ENCODE measurements at places on chromosomes 5 and 9.

GRCh38 chr5:169029661-169030274, 271.2 kb downstream of the SLIT3 start:
- DNase-seq: no peak

DNA sequence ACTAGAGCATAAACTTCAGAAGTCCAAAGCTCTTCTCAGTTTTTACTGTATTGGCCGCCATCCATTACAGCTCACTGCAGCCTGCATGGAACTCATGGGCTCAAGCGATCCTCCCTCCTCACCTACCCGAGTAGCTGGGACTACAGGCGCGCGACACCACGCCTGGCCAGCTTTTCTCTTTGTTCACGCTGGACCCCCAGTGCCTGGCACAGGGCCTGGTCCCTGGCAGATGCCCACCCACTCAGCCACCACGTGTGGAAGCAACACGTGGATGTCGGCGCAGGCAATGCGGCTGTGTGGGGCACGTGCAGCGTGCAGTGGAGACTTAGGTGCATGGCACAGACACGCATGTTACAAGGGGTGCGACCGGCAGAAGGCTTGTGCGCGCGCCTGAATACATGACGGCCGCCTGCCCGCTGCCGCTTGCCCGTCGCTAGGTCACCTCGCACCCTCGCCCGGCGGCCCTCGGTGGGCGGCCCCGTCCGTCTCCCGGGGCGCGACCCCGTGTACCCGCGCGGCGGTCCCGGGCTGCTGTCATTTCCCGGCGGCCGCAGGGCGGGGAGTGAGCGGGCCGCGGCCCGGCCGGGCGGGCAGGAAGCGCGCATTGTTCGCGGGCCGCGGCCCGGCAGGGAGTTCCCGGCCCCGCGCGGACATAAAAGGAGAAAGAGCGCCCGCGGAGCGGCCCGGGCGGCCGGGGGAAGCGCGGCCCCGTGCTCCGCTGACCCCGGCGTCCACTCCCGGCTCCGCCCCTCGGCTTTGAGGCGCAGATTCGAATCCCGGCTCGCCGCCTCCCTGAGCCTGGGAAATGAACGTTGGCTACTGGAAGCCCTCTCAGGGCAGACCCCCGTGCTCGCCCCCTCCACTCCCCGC, 24.1 kb upstream of the PTGS1 start:
- no peak for DNase-seq

GRCh38 chr9:4463824-4464223, 26.4 kb upstream of the SLC1A1 start:
- no peak for DNase-seq

- no peak for DNase-seq
These were observed 740.4 kb upstream of the RIOK2 start for GRCh38 chr5:97923496-97923895.

DNA sequence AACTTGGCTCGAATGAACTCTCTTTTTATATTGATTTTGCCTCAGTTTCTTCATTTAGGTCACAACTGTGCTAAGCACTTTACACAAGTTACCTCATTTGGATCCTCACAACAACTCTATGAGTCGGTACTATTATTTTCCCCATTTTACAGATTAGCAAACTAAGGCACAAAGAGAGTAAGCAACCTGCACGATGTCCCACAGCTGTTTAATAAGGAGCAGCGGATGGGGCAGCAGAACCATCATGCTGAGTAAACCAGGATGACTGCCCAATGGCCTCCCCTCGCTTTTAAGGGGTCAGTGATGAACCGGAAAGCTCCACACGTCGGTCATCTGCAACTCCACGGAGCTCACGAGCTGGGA, 607 bp downstream of the PRELID2 start:
- no peak for DNase-seq

DNA sequence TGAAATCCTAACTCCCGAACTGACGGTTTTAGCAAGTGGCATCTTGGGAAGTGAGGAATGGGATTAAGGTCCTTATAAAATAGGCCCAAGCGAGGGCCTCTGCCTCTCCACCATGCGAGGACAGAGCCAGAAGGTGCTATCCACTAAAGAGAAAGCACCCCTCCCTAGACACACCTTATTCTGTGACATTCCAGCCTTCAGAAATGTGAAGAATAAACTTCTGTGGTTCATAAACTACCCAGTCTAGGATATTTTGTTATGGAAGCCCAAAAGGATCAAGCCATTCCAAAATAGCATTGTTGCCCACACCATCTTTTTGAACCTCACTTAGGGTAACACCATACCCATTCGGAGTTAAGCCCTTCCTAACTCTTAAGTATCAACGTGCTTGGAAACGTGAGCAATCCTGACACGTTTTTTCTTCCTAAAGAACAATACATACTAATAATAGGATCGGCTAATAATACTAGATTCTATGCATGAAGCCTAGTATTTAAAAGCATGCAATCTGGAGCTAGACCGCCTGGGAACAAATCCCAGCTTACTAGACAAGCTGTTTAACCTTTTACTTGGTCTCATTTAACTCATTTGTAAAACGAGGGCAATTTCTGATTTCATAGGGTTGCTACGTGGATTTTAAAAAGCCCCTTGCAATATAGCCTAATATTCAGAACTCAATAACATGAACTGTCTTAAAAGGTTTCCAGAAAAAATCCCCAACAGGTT, 1.1 kb upstream of the SMC2 start:
- no peak for DNase-seq

- no peak for DNase-seq
These were observed 22.9 kb upstream of the PIK3R1 start for GRCh38 chr5:68192679-68193060.

- no peak for DNase-seq
These were observed 6.1 kb downstream of the PTCD2 start for GRCh38 chr5:72326306-72326649.

GRCh38 chr9:84212246-84212645, 128.3 kb downstream of the SLC28A3 start:
- no peak for DNase-seq

DNA sequence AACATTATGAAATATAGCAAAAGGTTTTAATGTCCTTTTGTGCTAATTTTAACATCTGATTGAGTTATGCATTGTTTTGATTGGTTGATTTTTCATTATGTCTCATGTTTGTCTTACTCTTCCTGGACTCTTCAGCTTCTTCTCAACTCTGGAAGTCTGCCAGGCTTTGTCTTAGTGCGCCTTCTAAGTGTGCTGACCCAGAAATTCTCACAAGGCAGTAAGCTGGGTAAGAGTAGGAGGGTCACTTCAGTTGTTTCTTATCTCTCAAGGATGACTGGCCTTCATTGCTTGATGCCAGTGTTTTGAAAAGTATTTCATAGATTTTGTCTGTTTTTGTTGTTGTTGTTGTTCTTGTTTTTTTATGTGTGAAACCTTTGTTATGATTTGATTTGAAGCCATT, 59.2 kb downstream of the RIC1 start:
- no peak for DNase-seq

DNA sequence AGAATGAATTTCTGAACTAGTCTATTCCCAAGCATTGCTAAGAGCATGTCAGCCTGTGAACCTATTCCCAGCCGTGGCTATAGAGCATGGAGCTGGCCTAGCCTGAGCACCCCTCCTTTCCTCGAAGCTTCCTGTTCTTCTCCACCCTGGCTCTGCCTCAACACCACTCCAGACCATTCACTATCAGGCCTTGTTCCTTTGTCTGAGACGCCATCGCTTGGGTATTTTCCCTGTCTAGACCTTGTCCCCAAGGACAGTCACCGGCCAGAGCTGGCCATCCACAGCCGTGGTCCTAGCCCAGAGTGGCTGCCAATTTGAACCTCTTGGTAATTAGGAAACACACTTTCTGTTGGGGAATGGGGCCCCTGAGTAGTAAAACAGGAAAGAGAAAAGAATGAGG, 105.8 kb downstream of the LIFR start:
- DNase-seq: no peak

- DNase-seq: no peak
These were observed 94.1 kb downstream of the NSG2 start for GRCh38 chr5:174139623-174140022.

DNA sequence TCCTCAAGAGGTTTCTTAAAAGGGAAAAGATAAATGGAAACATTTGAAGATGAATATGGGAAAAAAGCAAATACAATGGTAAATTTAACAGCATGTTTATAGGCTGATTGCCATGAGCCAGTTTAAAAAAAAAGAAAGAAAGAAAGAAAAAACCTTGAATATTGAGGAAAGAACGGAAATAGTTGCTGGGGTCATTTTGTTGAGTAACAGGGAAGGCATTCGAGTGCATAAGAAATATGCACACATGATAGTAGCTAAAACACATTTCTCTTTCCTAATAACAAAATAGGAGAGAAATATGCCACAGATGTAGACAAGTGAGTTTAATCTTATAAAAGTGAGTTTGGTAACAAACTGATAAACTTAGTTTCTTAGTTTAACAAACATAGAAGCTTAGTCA, 864.6 kb upstream of the ACO1 start:
- DNase-seq: no peak

DNA sequence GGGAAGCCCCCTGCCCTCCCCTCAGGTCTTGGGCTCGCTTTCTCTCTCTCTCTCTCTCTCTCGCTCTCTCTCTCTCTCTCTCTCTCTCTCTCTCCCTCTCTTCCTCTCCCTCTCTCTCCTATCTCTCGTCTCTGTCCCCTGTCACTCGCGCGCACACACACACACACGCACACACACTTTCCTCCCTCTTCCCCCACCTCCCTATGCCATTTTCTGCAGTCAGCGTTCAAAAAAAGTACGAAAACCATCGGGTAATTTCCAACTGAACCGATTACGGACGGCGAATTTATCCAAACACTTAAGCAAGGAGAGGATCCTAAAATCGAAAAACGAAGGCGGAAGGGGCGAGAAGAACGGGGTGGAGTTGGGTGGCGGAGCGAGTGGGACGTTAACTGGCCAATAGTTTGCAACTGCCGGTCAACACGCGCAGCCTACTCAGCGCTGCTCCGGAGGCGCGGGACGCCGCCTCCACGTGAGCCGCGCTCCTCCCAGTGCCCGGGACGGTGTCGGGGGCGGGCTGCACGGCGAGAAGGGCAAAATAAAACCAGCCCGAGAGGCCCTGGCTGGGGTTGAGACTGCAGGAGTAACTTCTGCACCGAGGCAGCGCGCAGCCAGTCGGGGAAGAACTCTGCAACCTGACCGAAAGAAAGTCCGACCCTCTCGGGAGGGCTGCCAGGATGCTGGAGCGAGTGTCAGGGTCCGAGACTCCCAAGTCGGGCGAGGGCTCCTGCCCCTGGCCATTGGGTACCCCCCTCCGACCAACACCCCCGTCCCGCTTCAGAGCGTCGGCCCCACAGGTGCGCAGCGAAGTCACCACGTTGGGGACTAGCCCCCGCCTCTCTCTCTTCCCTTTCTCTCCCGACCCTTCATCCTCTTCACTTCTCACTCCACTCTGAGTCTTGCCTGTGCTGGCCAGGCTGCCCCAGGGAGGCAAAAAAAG, 24.9 kb upstream of the ELAVL2 start:
- no peak for DNase-seq

DNA sequence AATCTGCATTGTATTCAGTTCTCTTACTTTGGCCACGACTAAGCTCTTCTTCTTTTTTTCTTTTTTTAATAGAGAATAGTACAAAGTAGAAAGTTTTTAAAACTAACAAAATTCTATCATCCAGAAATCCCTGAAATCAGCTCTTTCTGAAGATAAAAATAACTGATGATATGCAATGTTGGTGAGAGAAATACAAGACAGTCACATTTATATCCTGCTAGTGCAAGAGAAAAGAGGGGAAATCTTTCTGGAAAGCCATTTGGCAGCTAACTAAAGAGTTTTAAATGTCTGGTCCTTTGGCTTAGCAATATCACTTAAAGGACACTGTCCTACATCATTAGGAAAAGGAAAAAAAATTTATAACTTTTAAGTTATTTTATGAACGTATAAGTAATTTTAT, 27.0 kb upstream of the FREM1 start:
- DNase-seq: no peak

GRCh38 chr9:132014218-132014805, 65.4 kb downstream of the MED27 start:
- no peak for DNase-seq

DNA sequence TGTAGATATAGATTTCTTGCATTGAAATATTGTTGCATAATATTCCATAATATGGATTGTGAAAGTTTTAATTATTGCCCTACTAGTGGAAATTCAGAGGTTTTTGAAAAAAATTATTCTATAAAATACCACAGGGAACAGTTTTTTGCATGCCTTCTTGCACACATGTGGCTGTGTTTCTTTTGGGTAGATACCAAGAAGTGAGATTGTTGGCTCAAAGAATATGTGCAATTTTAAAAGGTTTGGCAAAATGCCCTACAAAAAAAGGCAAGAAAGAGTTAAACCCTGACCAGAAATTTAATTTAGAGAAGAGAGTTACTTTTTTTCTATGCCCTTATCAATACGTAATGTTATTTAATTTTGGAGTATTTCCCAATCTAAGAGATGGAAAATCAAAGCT, 270.8 kb upstream of the DAPK1 start:
- no peak for DNase-seq

DNA sequence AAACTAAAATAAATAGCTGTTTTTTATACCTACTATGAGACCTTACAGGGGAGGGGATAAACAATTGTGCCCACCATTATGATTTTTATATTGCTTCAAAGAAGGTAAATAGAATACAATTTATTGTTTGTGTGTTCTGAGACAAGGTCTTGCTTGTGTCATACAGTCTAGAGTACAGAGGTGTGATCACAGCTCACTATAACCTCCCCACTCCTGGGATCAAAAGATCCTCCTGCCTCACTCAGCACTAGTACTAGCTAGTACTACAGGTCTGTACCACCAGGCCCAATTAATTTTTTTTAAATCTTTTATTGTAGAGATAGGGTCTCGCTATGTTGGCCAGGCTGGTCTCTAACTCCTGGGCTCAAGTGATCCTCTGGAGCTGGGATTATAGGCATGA, 11.3 kb downstream of the TLE1 start:
- no peak for DNase-seq

GRCh38 chr5:86880785-86881492, 263.2 kb downstream of the COX7C start:
- DNase-seq: peak; percentile 70

- peak; percentile 34 for DNase-seq
These were observed 24.4 kb upstream of the GRPEL2 start for GRCh38 chr5:149320791-149321330.

DNA sequence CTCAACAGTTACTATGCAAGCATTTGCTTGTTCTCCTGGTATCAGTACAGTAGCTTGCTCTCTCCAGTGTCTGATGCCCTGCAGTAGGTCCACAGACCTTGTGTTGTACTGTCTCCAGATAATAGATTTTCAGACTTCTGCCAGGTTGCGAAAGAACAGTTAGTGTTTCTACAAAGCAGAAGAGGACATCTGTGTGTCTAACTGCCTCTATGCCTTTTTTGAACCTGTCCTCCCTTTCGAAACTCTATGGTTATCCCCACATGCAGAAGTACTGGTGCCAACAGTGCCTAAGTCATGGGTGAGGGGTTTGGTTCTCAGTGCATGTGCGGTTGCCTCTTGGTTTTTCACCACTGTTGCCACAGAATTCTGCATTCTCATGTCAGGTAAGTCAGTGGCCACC, 45.9 kb downstream of the KCNN2 start:
- DNase-seq: no peak

- DNase-seq: no peak
These were observed 72.4 kb upstream of the OLFM1 start for GRCh38 chr9:135015096-135015495.

Measured in activated CD4-positive, alpha-beta T cell treated with anti-CD3 and anti-CD28 coated beads, Interleukin-10, Interleukin-2, amounts not matched to agents 100 ng/mL and 50 ng/mL, durations not matched to agents 16 hours and 8 hours (primary cell).